ENCODE measurements at places on chromosomes 16 and 17. TPM values are rescaled to one million over a fixed set of nuclear protein-coding genes. Genes with fewer than 3 reads are reported as not detected.

DNA sequence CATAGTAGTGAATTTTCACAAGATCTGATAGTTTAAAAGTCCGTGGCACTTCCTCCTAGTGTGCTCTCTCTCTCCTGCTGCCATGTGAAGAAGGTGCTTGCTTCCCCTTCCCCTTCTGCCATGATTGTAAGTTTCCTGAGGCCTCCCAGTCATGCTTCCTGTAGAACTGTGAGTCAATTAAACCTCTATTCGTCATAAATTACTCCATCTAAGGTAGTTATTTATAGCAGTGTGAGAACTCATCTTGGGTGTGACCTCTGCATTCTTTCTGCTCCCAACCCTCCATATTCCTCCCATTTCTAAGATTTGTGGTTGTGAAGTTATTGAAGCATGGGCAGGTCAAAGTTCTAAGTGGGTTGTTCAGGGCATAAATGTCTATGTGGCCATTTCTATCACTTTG, 62.1 kb upstream of the ADAMTS18 start:
- no peak overlapping the region for H3K4me3 ChIP-seq
- no peaks in the 10 kb centered on the region for H3K36me3 ChIP-seq
- no peak for DNase-seq
- H3K27me3 ChIP-seq = no peaks in the 10 kb centered on the region
- no peaks in the 10 kb centered on the region for H3K4me1 ChIP-seq

The FBXL20 gene
- 10.3 TPM for total RNA-seq

The MMP28 gene
- total RNA-seq = not detected

DNA sequence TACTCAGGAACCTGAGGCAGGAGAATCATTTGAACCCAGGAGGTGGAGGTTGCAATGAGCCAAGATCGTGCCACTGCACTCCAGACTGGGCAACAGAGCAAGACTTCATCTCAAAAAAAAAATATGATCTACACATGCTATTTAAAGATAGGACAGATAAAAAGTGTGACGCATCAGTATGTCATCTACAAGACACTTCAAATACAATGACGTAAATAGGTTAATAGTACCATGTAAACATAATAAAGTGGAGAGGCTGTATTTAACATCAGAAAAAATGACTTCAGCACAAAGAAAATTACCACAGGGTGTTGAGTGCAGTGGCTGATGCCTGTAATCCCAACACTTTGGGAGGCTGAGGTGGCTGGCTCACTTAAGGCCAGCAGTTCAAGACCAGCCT, 20.2 kb downstream of the ZNF778 start:
- H3K4me3 ChIP-seq = no peak overlapping the region
- no peak overlapping the region for H3K27ac ChIP-seq
- peaks cover 6% of the 10 kb centered on the region for H3K36me3 ChIP-seq
- H3K4me1 ChIP-seq = no peaks in the 10 kb centered on the region

The CEP112 gene
- total RNA-seq = 3.1 TPM

The GP2 gene
- total RNA-seq = not detected

The GNGT2 gene
- total RNA-seq = 1.4 TPM

The RAB11FIP4 gene
- 53.2 TPM for total RNA-seq

The FA2H gene
- total RNA-seq = 2.1 TPM

DNA sequence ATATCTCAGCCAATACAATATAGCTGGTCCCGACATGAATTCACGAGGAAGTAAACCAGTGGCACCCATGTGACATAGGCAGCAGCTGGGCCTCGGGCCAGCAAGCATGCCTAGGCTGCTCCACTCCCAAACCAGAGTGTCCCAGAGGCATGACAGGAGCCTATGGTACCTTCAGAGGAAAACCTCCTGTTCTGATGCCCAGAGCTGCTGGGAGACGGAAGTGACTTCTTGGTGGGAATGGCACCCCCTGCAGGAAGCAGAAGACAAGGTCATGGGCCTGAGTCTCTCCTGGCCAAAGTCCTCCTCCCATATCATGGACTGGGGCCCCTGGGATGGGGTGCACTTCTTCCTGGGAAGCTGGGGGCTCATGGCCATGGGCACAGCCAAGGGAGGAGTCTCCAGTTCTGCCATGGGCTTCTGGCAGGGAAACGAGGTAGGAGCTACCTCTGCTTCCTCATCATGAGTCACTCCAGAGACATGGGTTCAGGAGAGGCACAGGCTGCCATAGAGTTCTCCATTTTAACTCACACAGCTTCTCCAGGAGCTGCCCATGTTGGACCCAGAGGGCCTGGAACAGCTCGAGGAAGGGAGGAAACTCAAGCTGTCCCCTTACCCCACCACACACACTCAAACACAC, 13.4 kb downstream of the FBF1 start:
- H3K4me1 ChIP-seq = no peaks in the 10 kb centered on the region
- DNase-seq = no peak
- peaks cover 14% of the 10 kb centered on the region for H3K36me3 ChIP-seq
- no peaks in the 10 kb centered on the region for H3K27me3 ChIP-seq
- H3K27ac ChIP-seq = no peak overlapping the region

The KRTAP2-4 gene
- not detected for total RNA-seq

- no peaks in the 10 kb centered on the region for H3K27me3 ChIP-seq
- no peak for DNase-seq
- no peak overlapping the region for H3K4me3 ChIP-seq
- H3K4me1 ChIP-seq = no peaks in the 10 kb centered on the region
These were observed 352.1 kb upstream of the KIF2B start for GRCh38 chr17:53470626-53471025.

DNA sequence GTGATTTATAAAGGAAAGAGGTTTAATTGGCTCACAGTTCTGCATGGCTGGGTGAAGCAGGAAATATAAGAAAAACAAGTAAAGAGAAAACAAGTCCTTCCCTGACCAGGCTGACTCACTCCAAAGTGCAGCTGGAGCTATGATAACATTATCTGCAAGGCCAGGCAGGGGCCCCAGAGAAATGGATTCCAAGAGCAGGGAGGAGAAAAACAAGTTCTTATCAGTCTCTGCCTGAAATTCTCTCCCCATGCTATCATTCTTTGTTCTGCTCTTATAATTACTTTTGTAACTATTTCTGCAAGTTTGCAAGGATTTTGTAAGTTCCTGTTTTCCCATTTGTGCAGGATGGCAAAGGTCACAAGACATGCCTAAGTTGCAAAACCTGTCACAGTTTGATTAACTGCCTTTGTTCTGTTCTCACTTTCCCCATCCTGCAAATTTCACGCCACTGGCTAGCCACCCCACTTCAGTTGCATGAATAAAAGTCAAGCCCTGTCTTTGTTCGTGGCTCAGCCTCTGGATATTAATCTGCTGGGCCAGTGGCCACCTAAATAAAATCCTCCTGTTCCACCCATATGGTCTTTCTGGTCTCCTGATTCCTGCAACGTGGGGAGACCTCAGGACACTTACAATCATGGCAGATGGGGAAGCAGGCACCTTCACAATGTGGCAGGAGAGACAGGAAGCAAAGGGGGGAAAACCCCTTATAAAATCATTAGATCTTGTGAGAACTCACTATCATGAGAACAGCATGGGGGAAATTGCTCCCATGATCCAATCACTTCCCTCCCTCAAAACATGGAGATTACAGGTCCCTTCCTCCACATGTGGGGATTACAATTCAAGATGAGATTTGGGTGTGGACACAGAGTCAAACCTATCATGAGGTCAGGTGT, 13.1 kb downstream of the ABCA9 start:
- no peaks in the 10 kb centered on the region for H3K27me3 ChIP-seq
- no peak overlapping the region for H3K4me3 ChIP-seq
- H3K4me1 ChIP-seq = no peaks in the 10 kb centered on the region
- H3K36me3 ChIP-seq = no peaks in the 10 kb centered on the region
- DNase-seq = no peak
- no peak overlapping the region for H3K27ac ChIP-seq

The CEMP1 gene
- total RNA-seq = not detected

- H3K27me3 ChIP-seq = no peaks in the 10 kb centered on the region
- DNase-seq = no peak
- H3K4me1 ChIP-seq = no peaks in the 10 kb centered on the region
- H3K36me3 ChIP-seq = peaks cover 66% of the 10 kb centered on the region
- no peak overlapping the region for H3K4me3 ChIP-seq
These were observed 26.2 kb downstream of the PLCD3 start for GRCh38 chr17:45106096-45106495.

The GPR179 gene
- total RNA-seq = 0.07 TPM

GRCh38 chr17:16944334-16945135, 27.4 kb downstream of the TNFRSF13B start:
- H3K4me3 ChIP-seq = no peak overlapping the region
- H3K27me3 ChIP-seq = no peaks in the 10 kb centered on the region
- H3K36me3 ChIP-seq = no peaks in the 10 kb centered on the region
- no peak overlapping the region for H3K27ac ChIP-seq

The TBC1D3B gene
- 3.9 TPM for total RNA-seq

The NPIPB9 gene
- total RNA-seq = 0.96 TPM

The SLC26A11 gene
- 18.2 TPM for total RNA-seq

DNA sequence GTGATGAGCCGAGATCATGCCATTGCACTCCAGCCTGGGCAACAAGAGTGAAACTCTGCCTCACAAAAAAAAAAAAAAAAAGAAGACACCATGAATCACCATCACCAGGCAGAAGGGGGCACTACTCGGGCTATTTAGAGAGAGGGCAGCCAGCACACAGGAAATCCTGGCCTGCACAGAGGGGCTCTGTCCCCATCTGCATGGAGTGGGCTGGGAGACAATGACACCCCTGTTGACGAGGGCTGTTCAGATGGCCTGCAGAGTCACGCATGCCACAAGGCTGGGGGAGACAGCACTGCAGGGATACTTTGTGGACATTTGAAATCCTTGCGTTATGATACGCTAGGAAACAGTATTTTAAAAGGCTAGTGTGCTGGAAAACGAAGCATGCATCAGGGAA, 48.3 kb downstream of the CUEDC1 start:
- H3K4me3 ChIP-seq = no peak overlapping the region
- no peaks in the 10 kb centered on the region for H3K27me3 ChIP-seq
- no peak overlapping the region for H3K27ac ChIP-seq
- H3K36me3 ChIP-seq = no peaks in the 10 kb centered on the region
- H3K4me1 ChIP-seq = peaks cover 31% of the 10 kb centered on the region

DNA sequence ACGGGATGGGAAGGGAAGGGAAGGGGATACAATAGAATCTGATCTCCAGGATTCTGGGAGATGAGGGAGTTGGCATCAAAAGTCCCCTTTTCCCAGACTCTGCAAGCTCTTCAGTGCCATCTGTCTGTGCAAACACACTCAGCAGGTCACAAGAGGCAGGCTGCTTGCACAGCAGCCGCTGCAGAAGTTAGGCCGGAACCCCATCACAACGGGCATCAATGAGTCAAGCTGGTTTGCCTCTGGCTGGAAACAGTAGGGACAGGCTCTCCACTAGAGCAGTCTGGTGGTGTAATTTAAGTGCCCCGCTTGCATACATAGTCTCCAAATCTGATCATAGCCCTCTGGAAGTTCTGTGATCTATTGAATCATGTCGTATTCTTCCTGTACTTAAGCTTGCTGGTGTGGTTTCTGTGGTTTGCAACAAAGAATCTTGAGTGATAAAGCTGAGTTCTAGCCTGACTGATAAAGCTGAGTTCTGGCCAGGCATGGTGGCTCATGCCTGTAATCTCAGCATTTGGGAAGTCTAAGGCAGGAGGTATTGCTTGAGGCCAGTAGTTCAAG, 33.7 kb upstream of the KDM8 start:
- H3K27ac ChIP-seq = no peak overlapping the region
- no peak for DNase-seq
- no peaks in the 10 kb centered on the region for H3K4me1 ChIP-seq

The NME2 gene
- total RNA-seq = 801 TPM

GRCh38 chr17:78796517-78796900, 14.4 kb upstream of the CYTH1 start:
- no peak overlapping the region for H3K27ac ChIP-seq
- no peak for DNase-seq
- H3K4me1 ChIP-seq = no peaks in the 10 kb centered on the region
- H3K27me3 ChIP-seq = no peaks in the 10 kb centered on the region

The C16orf54 gene
- total RNA-seq = not detected

GRCh38 chr17:14737984-14738651, 437.2 kb downstream of the HS3ST3B1 start:
- H3K4me3 ChIP-seq = no peak overlapping the region
- DNase-seq = no peak
- no peaks in the 10 kb centered on the region for H3K27me3 ChIP-seq
- no peaks in the 10 kb centered on the region for H3K4me1 ChIP-seq
- H3K27ac ChIP-seq = no peak overlapping the region

DNA sequence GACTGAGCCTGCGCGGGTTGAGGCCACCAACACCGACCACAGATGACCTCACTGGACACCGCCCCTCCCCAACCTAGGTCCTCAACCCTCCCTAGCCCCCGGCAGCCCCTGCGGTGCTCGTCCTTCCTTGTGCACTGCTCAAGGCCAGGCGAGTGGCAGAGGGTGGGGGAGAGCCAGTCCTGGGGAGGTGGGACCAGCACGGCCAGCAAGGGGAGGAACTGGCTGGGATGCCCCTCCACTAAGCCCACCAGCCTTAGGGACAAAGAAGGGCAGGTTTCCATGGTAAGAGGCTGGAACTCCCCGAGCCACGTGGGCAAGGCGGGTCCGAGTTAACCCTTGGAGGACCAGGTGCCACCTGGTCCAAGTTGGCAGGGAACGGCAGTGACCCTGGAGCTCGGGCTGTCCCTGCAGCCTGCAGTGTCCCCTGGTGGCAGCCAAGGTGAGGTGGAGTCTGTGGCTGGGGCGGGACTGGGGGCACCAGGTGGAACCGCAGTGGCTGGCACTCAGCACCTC, 9.2 kb downstream of the FSCN2 start:
- no peak overlapping the region for H3K4me3 ChIP-seq
- DNase-seq = peak; percentile 86
- no peaks in the 10 kb centered on the region for H3K36me3 ChIP-seq
- H3K27ac ChIP-seq = no peak overlapping the region
- H3K4me1 ChIP-seq = peaks cover 5% of the 10 kb centered on the region

DNA sequence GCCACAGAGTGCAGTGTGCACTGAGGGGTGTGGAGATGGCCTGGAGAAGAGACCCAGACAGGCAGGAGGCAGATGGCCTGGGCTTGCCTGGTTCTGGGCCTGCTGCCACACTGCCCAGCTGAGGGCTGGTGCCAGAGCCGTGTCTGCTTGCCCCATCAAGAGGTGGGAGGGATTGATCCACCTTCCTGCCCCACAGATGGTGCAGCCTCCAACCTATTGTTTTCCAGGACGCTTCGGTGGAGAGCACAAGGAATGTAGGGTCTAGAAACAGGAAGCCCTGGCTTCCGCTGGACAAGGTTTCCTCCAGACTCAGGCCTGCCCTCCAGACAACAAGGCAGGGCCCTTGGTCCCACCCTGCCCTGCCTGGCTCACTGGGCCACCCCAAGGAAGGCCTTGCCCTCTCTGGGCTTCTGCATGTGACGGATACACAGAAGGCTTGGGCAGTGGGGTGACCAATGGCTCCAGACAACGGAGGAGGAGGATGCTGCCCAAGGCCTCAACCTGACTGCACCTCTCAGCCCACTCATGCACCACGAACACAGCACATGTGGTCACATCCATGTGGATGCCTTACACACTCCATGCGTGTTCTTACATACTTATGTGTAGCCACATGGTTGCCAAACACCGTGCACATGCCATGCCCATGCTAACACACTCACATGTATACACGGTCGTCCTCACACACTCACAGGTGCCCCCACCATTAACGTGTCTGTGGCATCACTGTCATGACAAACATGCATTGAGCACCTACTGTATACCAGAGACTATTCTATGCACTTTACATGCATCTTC, 6.5 kb upstream of the CDH5 start:
- no peak for DNase-seq
- no peaks in the 10 kb centered on the region for H3K36me3 ChIP-seq
- H3K4me3 ChIP-seq = no peak overlapping the region
- H3K4me1 ChIP-seq = peaks cover 12% of the 10 kb centered on the region
- H3K27me3 ChIP-seq = no peaks in the 10 kb centered on the region

The KRTAP9-8 gene
- total RNA-seq = not detected

GRCh38 chr17:82108496-82108945, 10.5 kb upstream of the FASN start:
- DNase-seq = no peak
- peaks cover 28% of the 10 kb centered on the region for H3K4me1 ChIP-seq
- H3K4me3 ChIP-seq = no peak overlapping the region
- H3K36me3 ChIP-seq = no peaks in the 10 kb centered on the region
- H3K27ac ChIP-seq = no peak overlapping the region

Data from H1 (cell line).